ENCODE measurements at places on chromosomes 4 and X.

- no peak for DNase-seq
Observed at GRCh38 chr4:169985881-169986280, 40.3 kb downstream of the MFAP3L start.

- no peak for DNase-seq
Observed at GRCh38 chr4:1768367-1769034, 24.6 kb upstream of the FGFR3 start.

DNA sequence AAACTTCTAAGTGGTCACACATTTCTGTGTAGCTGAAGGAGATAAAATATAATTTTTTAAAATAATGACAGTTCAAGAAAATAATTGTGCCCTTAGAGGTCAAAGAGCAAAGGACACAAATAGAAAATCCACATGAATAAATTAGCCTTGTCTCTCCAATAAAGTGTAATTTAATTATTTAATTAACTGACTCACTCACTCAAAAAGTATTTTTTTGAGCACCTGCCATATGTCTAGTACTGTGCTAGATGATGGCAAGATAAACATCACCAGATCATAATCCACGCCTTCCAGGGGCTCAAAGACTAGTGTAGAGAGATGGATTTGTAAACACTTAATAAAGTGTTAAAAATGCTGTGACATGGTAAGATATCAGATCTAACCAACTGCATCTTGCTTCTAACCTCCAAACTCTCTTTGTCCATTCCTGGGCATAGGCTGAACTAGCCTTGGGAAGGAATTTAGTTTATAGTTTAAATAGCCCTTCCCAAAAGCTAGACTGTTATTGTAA is 112.5 kb downstream of the SCLT1 start:
- no peak for DNase-seq

GRCh38 chr4:190121759-190122158 is 51.8 kb upstream of the DUX4 start:
- no peak for DNase-seq

DNA sequence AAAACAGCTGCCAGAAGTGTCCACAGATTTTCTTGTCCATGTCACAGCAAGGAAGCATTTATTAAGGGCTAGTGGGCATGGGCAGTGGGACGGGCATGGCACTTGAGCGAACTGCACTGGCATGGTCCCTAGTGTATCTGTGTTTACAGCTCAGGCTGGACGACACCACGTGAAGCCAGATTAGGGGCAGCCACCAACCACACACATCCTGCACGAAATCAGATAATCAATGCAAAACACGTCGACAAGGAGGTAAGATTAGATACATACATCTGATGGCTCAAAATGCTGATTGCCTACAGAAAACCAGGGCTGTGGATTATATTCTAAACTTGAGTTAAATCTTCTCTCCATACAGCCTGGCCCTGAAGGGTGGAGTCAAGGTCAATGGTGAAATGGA is 103.8 kb upstream of the ATP6AP2 start:
- DNase-seq: no peak

DNA sequence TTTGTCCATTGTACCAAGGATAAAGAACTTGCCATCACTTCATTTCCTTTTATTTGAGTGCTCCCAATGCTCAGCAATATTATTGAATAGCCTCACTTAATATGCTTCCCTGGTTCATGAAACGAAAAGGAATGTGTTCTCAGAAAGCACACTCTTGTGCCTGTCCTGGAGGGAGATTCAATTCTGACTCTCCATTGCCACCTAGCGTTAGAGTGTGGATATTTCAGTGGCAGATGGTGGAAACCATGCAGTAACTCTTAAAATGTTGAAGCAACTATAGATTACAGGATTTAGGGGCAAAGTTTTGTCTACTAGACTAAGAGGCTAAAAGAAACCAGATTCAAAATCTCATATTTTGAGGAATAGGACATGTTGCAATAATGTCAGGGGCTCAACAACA is 36.0 kb downstream of the GAB3 start:
- DNase-seq: no peak

- DNase-seq: no peak
Observed at GRCh38 chr4:173397604-173398003, 1.3 kb downstream of the SCRG1 start.

- no peak for DNase-seq
Observed at GRCh38 chr4:118400356-118400755, 47.6 kb upstream of the PRSS12 start.

GRCh38 chrX:40772290-40772689 is 36.9 kb upstream of the MED14 start:
- DNase-seq: no peak

DNA sequence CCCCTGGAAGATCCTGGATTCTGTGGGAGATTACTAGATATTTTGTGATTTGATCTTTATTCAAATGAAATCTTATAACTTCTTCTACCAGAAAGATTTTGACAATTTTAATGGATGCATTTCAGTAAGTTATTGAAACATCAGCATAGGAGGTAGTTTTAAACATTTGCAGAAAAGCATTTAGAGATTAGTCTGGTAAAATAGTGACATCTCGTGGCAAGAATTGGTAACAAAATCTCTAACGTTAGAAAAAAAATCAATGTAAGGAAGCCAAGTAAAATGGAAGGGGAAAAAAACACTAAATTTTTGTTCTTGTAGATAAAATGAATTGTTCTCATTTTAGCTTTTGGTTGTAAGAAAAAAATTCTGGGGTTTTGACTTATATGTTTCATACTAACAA is 73.3 kb downstream of the TASL start:
- no peak for DNase-seq
